ENCODE measurements at places on chromosomes 11 and 22. TPM values are rescaled to one million over a fixed set of nuclear protein-coding genes. Genes with fewer than 3 reads are reported as not detected.
A peak's percentile ranks its signal among the peaks of the same experiment; 100 is the strongest.

The OR2D2 gene
- total RNA-seq, result not detected

DNA sequence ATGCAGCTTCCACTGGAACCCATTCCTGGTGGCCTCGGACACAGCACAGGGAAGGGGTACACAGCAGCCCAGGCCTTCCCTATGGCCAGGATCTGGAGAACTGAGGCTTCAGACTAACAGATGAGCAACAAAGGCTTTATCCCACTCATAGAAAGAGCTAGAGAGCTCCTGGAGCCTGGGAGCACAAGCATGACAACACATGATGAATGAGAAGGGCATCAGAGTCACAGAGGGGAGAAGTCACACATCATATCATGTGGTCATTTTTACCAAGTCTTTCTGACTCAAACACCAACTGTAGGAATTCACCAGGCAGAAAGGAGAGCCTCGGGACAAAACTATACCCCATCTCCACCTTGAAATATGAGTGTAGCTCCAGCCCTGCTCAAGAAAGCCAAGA lies 43.2 kb downstream of the NRXN2 start:
- DNase-seq, result no peak

- no peak for DNase-seq
Measured at GRCh38 chr11:77345621-77346020, 44.1 kb upstream of the GDPD4 start.

- no peak for DNase-seq
Measured at GRCh38 chr11:102920118-102920684, 35.3 kb downstream of the MMP13 start.

The C22orf31 gene
- not detected for total RNA-seq

- no peak for DNase-seq
Measured at GRCh38 chr22:46084943-46085827, 65.1 kb upstream of the PPARA start.

DNA sequence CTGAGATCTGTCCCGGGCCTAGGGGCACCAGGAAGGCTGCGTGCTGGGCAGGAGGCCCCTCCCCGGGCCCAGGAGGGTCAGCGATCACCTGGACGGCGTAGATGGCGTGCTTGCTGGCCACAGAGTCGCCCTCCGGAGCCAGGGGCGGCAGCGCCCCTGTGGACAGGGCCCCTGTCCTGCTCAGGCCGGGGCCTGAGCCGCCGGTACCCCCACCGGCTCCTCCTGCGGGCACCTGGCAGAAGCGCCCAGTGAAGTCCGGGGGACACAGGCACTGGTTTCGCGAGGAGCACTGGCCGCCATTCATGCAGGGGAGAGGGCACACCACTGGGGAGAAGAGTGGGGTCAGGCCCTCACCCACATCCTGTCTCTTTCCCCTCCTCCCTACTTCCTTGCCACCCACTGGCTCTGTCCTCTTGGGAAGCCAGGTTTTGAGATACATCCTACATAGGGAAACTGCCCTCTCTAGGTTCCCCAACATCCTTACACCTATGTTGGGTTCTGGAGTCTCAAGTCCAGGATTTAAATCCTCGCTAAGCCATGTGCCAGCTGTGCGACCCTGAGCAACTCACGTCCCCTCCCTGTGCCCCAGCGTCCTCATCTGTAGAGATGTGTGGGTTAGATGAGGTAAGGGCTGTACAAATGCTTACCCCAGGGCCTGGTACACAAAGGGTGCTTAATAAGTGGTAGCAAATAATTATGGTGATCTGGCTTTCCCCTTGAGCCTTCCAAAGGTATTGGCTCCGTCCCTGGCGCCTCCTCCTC lies 3.9 kb downstream of the LTBP3 start:
- DNase-seq, result no peak

The DEPDC7 gene
- 1.8 TPM for total RNA-seq

The CD248 gene
- 95.9 TPM for total RNA-seq

The ME3 gene
- 28.4 TPM for total RNA-seq

The AAMDC gene
- total RNA-seq, result 47.6 TPM

The OR10A2 gene
- total RNA-seq, result not detected

The RASGRP2 gene
- total RNA-seq, result 9.3 TPM

DNA sequence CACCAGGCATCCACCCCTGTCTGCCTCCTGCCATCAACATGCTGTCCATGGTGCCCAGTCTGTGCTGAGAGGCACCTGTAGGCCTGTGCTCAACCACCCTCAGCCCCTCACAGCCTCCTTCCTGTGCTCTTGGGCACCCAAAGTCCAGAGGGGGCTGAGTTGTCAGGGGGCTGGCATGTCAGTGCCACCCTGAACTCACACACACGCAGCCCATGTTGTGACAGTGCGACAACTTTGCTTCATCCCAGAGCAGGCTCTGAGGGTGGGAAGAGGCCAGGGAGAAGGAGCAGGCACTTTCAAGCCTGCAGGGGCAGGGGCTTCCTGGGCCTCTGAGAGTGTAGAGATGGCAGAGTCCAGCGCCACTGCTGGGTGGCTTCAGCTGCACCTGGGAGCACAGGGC lies 491.0 kb downstream of the TMEM135 start:
- no peak for DNase-seq

The TMPRSS13 gene
- 0.50 TPM for total RNA-seq

The CALCB gene
- total RNA-seq, result 0.37 TPM

The CADM1 gene
- 27.9 TPM for total RNA-seq

The CDC42BPG gene
- 0.48 TPM for total RNA-seq

- no peak for DNase-seq
Measured at GRCh38 chr22:37633625-37634416, 5.6 kb upstream of the SH3BP1 start.

The PYGM gene
- total RNA-seq, result 15.8 TPM

GRCh38 chr11:69373251-69373635 lies 79.3 kb downstream of the MYEOV start:
- DNase-seq, result peak; percentile 16

GRCh38 chr11:23723861-23724260 lies 773.0 kb upstream of the LUZP2 start:
- DNase-seq, result no peak

The BRSK2 gene
- 1.6 TPM for total RNA-seq

The GDPD4 gene
- total RNA-seq, result not detected

The XKR3 gene
- total RNA-seq, result not detected

GRCh38 chr11:125235071-125235471 lies 70.5 kb downstream of the PKNOX2 start:
- DNase-seq, result no peak

The NDUFS3 gene
- 46.4 TPM for total RNA-seq

The CRYBB2 gene
- total RNA-seq, result not detected

DNA sequence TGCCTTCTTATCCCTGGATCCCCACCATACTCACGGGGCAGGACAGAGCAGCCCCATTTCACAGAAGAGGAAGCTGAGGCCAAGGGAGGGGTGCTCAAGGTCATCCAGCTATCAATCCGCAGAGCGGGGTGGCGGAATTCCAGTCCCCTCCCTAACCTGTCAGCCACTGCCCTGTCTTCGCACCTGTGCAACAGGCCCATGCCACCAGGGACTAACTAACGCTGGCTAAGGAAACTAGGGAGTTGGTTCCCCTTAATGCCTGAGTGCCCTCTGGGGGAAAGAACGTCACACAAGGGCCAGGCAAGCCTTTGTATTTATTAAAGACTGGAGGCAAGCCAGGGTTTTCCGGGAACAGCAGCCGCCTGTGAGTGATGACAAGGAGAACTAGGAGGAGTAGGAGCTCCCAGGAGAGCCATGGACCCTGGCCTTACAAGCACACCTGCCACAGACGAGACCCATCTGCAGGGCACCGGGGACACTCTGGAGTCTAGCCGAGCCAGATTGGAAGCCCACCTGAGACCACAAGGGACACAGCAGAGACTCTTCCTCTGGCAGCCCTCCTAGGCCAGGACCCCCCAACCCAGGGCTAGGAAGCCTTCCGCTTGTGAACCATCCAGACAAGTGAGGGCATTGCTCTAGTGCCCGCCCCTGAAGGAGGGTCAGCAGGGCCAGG lies 64.4 kb downstream of the MYH9 start:
- DNase-seq, result no peak

GRCh38 chr11:130873761-130874160 lies 42.5 kb downstream of the SNX19 start:
- DNase-seq, result no peak

DNA sequence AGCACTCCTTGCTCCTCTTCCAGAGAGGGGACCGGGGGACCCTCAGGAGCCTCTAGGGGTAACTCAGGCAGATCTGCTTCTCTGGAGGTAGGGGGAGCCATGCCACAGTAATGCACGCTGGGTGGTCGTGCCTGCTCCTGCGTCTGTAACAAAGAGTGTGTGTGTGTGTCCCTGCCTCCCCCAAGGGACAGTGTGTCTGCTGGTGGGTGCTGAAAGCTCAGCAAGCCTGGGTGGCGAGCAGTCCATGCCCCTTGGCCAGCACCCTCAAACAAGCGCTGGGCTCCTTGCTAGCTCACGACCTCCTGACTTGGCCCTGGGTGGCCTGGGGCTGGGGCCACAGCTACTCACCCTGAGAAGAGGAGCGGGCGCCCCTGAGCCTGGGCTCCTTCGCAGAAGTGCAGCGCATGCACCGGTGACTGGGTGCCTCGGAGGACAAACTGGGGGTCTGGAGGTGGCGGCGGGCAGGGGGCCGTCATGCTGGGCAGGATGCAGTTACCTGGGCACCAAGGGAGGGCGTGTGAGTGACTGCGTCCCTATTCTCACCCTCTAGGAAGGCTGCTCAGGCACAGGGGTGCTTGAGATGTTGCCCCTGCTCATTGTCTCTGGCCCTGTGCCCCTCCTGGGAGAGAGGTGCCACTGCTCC lies 33.7 kb downstream of the GNB1L start:
- no peak for DNase-seq

The CRYBB1 gene
- 2.2 TPM for total RNA-seq

The TSPAN32 gene
- total RNA-seq, result 3.4 TPM

DNA sequence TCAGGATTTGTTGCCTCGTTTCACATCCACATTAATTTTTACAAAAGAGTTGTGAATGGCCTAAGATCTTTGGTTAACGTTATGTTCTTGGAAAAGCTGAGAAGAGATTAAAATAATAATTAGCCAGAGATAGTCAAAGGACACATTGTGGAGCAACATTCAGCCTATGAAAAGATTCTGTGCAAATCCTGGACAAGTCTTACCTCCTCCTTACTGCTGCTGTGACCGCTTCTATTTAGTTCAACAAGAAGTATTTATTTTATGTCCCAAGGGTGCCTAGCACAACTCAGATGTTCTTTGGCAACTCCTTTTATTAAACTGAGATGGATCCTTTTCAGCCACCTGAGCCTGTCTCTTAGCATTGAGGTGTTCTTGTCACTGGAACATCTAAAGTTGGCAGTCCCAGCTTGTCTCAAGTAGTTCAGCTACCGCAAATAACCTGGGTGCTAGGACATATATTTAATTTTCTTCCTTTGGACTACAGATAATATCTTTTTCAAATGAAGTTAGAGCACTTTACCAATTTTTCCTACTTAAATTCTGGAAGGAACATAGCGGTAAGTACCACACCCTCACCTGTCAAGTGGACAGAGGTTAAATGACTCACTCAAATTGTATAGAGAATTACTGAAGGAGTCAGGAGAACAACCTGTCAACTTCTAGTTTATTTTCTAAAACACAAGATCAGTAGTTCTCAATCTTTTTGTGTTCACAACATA lies 80.5 kb upstream of the CHRM4 start:
- no peak for DNase-seq

- DNase-seq, result no peak
Measured at GRCh38 chr11:35013514-35014233, 97.3 kb downstream of the PDHX start.

DNA sequence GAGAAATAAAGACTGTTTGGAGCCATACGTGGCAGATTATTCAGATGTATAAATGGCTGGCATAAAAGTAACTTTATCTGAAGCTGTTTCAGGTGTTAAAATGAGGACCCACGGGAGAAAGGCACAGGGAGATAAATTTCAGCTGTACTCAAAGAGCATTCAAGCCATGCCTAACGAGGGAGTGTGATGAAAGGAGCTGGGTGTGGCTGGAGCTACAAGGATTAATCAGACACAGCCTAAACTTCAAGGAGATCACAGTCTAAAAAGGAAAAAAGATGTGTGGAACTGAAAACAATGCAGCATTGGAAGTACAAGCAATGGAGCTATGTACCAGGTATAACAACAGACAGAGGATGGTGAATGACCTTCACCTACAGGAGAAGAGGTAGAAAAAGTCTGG lies 120.8 kb upstream of the APOA1 start:
- no peak for DNase-seq

- no peak for DNase-seq
Measured at GRCh38 chr11:129969920-129970319, 32.7 kb downstream of the PRDM10 start.

DNA sequence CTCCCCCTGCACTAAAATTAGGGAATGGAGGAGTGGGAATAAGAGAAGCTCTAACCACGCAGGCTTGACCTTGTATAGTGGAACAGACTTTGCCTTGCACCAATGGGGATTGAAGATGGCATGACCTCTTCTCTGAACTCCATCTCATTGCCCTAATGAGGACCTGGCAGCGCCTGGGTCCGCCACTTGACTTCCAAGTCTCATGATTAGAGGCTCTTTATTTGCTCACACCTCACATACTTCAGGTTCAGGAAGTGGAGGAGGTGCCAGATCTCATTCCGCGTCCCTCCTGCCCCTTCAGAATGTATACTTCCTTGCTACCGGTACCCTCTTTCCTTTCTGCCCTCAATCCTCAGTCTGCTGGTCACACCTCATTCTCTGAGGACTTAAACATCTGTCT lies 106.0 kb upstream of the CD44 start:
- DNase-seq, result no peak

DNA sequence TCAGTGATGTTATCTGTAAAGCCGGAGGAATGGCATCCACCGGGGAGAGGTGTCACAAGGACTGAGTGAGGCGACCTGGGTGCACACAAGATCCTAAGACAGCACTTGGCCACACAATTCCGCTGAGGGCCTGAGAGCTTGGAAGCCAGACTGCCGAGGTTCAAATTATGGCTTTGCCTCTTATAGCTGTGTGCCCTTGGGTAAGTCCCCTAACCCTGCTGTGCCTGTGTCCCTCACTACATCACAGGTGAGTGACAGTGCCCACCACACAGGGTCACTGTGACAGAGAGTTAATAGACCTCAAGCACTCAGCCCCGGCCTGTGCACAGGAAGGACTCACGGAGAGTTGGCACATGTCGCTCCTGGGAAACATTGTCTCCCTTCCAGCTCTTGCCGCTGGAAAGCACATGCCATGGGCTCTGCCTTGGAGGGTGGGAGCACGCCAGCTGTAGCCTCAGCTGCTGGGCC lies 592 bp downstream of the RHOD start:
- DNase-seq, result no peak

DNA sequence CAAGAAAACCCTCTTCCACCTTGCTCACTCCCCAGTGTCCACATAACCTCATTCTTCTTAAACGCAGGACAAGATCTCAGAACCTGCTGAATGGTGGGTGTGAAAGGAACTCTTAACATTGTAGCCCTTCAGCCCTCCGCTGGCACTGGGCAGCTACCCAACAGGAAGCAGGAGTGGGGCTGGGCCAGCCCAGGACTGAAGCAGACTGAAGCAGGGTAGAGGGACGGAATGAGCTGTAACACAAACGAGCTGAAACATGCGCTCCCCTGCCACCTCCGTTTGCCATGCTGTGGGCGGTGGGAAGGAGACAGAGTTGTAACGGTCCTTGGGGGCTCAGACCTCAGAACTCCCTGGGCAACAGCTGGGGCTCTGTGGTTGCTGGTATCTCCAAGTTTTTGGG lies 23.6 kb downstream of the NPAT start:
- DNase-seq, result no peak

All from omental fat pad (tissue), 4 donors.